ENCODE measurements at places on chromosomes 5 and 9.

- no peak for DNase-seq
Measured at GRCh38 chr5:137589185-137589584, 90.1 kb upstream of the SPOCK1 start.

DNA sequence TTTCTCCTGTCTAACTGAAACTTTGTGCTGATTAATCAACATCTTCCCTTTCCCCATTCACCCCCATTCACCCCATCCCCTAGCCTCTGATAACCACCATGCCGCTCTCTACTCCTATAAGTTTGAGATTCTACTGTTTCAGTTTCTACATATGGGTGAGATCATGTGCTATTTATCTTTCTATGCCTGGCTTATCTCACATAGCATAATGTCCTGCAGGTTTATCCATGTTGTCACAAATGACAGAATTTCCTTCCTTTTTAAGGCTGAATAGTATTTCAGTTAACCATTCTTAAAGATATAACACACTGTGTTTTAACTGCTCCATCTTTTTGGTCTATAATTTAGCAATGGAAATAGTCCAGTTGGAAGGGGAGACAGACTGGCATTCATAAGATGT, 205.1 kb downstream of the SNCAIP start:
- DNase-seq: no peak

- DNase-seq: no peak
Measured at GRCh38 chr5:152188251-152188650, 216.8 kb downstream of the NMUR2 start.

- no peak for DNase-seq
Measured at GRCh38 chr5:884345-885126, 8.1 kb downstream of the BRD9 start.

DNA sequence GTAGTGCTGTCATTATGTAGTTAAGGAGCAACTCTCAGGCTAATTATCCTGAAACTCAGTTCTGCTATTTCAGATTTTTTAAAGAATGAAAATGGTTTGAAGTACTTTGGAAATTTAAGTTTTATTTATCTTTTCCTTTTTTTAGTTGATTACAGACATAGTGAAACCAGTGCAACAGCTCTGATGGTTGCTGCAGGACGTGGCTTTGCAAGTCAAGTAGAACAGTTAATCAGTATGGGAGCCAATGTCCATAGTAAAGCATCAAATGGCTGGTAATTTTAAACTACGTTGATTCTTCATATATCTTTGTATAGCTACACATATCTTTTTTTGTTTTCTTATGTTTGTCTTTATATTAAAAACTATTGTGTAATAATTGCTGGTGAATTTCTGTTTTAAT, 34.9 kb downstream of the YTHDC2 start:
- DNase-seq: no peak

DNA sequence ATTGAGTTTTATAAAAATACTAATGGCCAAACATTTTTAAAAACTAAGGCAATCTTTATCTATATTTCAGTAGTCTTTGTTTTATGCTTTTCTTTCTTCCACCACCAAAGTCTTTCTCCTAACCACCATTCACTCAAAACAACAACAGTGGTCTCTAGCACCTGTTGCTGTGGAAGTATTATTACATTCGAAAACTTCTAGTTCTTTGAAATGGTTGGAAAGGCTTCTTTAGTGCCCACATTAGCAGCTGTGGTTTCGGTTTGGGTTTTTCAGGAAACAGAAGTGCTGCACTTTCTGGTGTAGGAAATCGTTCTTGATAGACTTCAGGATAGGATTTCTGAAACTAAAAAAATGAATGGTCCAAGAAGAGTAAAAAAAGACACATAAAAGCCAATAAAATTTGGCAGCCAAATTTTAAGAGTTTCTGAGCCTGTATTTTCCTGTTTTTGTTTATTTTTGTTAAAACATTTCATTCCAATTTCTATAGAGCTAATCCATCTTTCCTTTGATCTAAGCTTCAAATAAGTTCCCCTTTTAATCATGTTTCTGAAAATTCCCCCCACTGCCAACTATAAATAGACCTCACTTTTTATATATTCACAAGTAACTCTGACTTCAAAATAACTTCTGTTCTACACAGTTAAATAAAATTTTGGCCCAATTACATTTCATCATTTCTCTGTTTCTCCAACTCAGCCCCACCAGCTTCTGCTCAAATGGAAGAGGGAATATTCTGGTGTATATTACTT, 102.2 kb downstream of the DEPDC1B start:
- DNase-seq: no peak

All from AG09309 (cell line).